CD4-positive, alpha-beta memory T cell (primary cell): ENCODE measurements at places on chromosomes 4 and X. TPM values are rescaled to one million over a fixed set of nuclear protein-coding genes. Genes with fewer than 3 reads are reported as not detected.

The FUNDC1 gene
- 25.5 TPM for polyA plus RNA-seq

The GPRASP1 gene
- 1.9 TPM for polyA plus RNA-seq

The GUCY1B1 gene
- not detected for polyA plus RNA-seq

The FAM47A gene
- polyA plus RNA-seq, result not detected

The OPRPN gene
- not detected for polyA plus RNA-seq

DNA sequence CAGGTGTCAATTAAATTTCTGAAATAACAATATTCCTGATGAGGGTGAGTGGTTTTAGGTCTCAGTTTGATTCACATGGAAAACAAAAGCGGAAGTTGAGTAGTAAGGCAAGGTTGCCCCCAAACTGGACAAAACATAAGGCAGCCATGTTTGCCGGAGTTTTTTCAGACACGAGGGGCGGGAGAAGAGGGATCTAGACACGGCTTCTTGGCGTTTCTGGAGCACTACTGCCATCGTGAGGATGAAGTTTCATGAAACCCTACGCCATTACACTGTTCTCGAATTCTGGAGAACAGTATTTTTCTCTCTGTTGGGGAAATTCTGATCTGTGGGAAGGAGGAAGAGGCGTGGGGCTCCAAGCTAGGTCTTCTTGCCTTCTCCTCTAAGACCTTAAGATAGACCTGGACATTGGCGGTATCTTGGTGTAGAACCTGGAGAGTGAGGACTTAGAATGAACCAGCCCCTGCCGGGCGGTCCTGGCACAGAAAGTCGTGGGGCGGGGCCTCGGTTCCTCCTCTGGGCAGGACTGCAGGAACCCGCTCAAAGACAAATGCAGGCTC is 160.3 kb downstream of the OR13H1 start:
- DNase-seq, result peak; percentile 88

- DNase-seq, result no peak
Observed at GRCh38 chrX:132001127-132001526, 22.0 kb upstream of the STK26 start.

- no peak for DNase-seq
Observed at GRCh38 chr4:139282721-139283075, 2.7 kb upstream of the MGARP start.

DNA sequence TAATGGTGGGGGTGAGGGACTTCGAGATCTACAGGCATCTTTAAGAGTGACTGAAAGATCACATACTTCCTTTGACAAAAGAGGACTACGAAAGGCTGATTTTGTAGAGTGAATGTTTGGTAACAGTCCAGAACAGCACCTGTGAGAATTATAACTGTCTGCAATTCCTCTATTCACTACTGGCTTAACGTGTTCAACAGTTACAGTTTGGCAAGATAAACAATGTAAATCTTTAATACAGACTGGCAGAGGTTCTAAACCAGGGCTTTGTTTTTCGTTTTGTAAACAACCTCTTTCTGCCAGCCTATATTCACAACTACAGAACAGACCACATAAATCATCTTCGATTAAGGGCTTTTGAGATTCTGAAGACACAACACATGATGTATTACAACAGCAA is 66.9 kb downstream of the NCAPG start:
- DNase-seq, result no peak

DNA sequence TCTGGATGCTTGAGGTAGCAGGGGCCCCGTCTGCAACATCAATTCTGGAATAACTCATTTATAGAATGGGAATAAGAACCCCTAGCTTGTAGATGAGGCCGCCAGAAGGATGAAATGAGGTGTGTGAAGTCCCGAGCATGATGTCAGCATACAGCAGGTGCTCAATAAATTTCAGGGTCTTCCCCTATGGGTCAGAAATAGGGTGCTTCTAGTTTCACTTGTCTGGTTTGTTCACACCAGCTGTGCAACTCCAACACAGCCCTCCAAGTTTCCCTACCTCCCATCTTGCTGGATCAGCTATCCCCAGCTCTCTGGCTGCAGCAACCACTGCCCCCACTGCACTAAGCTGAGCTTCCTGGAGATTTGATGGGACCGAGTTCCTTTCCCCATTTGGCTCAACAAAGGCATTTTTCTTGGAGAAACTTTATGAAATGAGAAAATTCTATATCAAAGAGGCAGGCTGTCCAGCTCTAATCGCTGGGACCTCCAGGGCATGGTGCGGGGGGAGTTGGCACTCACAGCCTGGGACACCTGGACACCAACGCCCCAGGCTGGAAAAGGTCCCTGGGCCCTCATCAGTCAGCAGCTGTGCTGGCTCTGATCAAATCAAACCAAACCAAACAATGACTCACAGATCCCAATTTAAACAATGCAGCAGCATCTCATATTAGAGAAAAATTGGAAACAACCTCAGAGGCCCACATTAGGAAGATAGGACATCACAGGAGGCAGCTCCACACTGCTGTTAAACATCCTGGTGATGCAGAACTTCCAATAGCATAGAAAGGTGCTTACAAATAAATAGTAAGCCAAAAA is 13.3 kb downstream of the SLC2A9 start:
- DNase-seq, result no peak

DNA sequence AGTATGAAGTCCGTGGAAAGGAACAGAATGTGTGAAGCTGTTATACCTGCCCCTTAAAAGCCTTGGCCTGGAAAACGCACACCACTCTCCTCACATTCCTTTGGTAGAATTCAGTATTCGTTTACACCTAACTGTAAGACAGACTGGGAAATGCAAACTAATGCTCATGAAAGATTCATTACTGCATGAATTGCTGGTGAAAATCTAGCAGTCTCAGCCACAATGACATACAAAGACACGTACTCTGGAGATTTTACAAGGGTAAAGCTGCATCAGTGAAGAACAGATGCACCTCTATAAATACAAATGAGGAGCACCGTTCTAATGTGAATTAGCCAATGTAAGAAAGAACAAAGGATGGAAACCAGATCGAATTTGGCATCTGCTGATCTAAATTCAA is 2051.3 kb downstream of the PCDH7 start:
- no peak for DNase-seq

DNA sequence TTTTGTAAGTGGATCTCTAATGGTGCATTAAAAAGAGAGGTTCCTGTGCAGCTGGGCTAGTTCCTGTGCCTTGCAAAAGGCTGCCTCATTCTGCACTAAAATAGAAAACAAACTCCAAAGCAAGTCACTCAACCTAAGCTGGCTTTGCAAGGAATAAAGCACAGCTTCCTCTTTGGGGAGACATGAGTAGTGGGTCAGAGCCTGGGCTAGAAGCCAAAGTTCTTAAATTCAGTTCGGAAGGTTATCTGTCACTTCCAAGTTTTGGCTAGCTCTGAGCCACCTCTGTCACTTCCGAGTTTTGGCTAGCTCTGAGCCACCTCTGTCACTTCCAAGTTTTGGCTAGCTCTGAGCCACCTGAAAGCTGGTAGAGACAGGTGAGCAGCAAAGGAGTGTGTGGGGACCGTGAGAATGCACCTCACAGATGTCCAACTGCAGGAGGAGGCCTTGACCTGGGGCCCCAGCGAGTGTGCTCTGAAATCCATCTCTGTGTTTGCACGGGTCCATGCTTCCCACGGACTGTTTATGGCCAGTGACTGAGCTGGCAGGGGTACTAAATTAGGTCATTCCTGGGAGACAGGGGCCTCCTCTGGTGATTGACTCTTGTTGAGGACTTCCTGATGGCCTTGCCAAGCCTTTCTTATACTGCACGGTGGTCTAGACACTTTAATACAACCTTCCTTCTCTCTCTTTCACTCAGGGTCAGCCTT is 36.4 kb upstream of the MAMLD1 start:
- no peak for DNase-seq

DNA sequence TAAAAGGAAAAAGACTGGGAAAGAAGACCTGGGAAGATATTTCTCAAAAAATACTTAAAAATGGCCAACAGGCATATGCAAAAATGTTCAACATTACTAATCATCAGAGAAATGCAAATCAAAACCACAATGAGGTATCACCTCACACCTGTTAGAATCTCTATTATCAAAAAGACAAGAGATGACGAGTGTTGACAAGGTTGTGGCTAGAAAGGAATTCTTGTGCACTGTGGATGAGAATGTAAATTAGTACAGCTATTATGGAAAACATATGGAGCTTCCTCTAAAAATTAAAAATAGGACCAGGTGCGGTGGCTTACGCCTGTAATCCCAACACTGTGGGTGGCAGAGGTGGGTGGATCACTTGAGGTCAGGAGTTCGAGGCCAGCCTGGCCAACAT is 50.0 kb downstream of the C4orf46 start:
- DNase-seq, result no peak

- no peak for DNase-seq
Observed at GRCh38 chrX:14777525-14777924, 95.3 kb downstream of the FANCB start.

- no peak for DNase-seq
Observed at GRCh38 chrX:35664833-35665232, 133.3 kb upstream of the MAGEB16 start.
